GM03348 (cell line): ENCODE measurements at places on chromosomes 5 and 9.

GRCh38 chr5:77087484-77088261 is 588 bp upstream of the ZBED3 start:
- peak; percentile 5 for DNase-seq

GRCh38 chr9:87300915-87301314 is 196.8 kb upstream of the DAPK1 start:
- no peak for DNase-seq

GRCh38 chr9:121201045-121201737 is 478 bp downstream of the RAB14 start:
- DNase-seq = peak; percentile 53

- peak; percentile 66 for DNase-seq
Observed at GRCh38 chr5:7886849-7887475, 18.0 kb downstream of the MTRR start.

GRCh38 chr9:88587182-88587581 is 52.2 kb downstream of the NXNL2 start:
- no peak for DNase-seq
